ENCODE measurements at places on chromosomes 2 and 18.

- no peak for DNase-seq
These were observed 43.7 kb upstream of the ZBTB7C start for GRCh38 chr18:48452861-48453323.

- DNase-seq, result peak; percentile 27
These were observed 21.0 kb downstream of the KDSR start for GRCh38 chr18:63346031-63346430.

GRCh38 chr2:60470340-60470739, 83.1 kb downstream of the BCL11A start:
- DNase-seq, result no peak

DNA sequence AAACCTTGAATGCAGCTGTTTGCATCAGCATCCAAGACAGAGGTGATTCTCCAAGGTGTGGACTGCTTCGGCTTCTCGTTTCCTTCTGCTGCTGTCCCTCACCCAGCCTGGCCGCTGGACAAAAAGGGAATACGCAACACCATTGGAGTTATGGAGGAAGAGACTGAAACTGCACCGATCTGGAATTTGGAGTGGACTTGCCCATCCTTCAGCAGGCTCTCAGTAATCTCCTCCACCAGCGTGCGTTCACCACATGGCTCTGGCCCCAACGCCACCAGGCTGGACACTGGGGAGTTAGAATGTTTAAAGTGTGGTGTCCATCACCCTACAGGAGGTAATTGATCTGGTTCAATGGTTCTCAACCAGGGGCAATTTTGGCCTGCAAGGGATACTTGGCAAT, 41.4 kb upstream of the ID2 start:
- DNase-seq, result no peak

GRCh38 chr2:73979021-73979420, 5.7 kb upstream of the TET3 start:
- no peak for DNase-seq
